ENCODE measurements at places on chromosomes 16 and 17. TPM values are rescaled to one million over a fixed set of nuclear protein-coding genes. Genes with fewer than 3 reads are reported as not detected.
A peak's percentile ranks its signal among the peaks of the same experiment; 100 is the strongest.

GRCh38 chr16:31700530-31701388 is 172.8 kb upstream of the ZNF267 start:
- peak; percentile 5 for DNase-seq

GRCh38 chr17:80283116-80283852 is 22.6 kb downstream of the RNF213 start:
- DNase-seq = no peak

DNA sequence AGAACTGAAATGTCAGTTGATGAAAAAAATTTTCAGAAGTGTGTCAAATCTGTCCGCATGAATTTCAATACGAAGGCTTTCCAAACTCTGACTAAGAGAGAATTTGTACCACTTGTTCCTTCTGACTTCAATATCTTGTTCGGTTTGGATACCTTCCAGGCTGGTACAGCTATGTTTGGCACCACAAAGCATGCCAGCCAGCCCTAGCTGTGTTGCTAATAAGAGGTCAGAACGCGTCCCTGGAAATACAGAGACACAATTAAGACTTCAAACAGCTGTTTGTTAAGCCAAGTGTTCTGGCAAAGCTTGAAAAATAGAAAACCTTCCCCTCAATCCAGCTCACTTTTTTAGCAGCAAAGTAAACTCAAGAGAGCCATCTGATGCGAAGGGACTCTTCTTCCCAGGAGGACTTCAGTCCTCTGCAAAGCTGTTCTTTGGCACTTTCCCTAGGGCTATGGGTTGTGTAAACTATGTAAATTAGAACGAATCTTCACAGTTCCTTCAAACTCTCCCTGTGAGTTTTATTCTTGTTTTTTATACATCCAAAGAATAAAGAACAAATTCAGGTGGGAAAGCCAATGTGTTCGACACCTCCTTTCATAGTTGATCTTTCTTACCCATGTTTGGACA is 35.1 kb downstream of the GRB2 start:
- no peak for DNase-seq

GRCh38 chr16:56518425-56518824 is 1.4 kb downstream of the BBS2 start:
- DNase-seq = no peak

GRCh38 chr16:49287572-49287971 is 5.9 kb upstream of the CBLN1 start:
- no peak for DNase-seq

DNA sequence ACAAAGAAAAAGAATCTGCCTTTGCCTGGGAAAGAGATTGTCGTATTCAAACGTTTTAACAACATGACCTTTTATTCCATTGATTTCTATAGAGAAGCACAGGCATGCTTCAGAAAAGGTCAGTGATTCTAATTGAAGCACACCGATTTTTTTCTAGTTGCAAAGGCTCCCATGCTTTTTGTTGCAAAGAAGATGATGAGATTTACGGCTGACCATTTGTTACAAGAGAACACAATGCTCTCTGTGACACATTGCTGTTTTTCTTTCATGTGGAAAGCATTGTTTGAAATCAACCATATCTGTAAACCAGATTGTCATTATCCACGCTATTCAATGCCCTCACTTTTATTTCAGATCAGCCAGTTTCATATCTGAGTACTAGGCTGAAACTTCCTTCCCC is 99.8 kb downstream of the NLK start:
- DNase-seq = no peak

GRCh38 chr17:18158022-18158600 is 25.5 kb upstream of the ALKBH5 start:
- peak; percentile 50 for DNase-seq

- DNase-seq = no peak
Measured at GRCh38 chr16:84548971-84549844, 44.7 kb upstream of the MEAK7 start.

DNA sequence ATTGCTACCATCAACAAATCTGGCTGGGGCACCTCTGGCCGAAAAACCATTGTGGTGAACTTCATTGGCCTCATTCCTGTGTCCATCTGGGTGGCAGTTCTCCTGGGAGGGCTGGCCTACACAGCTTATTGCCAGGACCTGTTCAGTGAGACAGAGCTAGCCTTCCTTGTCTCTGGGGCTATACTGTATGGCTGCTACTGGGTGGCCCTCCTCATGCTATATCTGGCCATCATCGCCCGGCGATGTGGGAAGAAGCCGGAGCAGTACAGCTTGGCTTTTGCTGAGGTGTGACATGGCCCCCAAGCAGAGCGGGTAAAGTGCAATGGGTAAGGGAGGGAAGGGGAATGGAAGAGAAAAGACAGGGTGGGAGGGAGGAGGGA is 9.5 kb downstream of the HAS3 start:
- DNase-seq = no peak

GRCh38 chr17:9071811-9072498 is 50.6 kb downstream of the NTN1 start:
- DNase-seq = no peak

Gene UNC13D
- 8.5 TPM for total RNA-seq

Gene APPBP2
- 36.7 TPM for total RNA-seq

Gene GPRC5C
- total RNA-seq = 15.4 TPM

Gene KRT33A
- 22.0 TPM for total RNA-seq

Gene MMP28
- 6.1 TPM for total RNA-seq

Gene PYDC1
- 2.8 TPM for total RNA-seq

Gene ACSM2B
- not detected for total RNA-seq

Gene RNF222
- 3.3 TPM for total RNA-seq

Gene OTOP3
- total RNA-seq = not detected

Gene KRT20
- total RNA-seq = 0.39 TPM

Gene ITGB3
- 11.6 TPM for total RNA-seq

Measured in skin of body (tissue), 3 donors.